ENCODE measurements at places on chromosomes 2 and 18. TPM values are rescaled to one million over a fixed set of nuclear protein-coding genes. Genes with fewer than 3 reads are reported as not detected.

GMCL1 gene
- total RNA-seq, result 6.5 TPM

NETO1 gene
- total RNA-seq, result not detected

CYP27C1 gene
- under 0.01 TPM for total RNA-seq

SCLY gene
- total RNA-seq, result 12.1 TPM

PDCD1 gene
- total RNA-seq, result under 0.01 TPM

ANO7 gene
- total RNA-seq, result 1.0 TPM

POTEC gene
- total RNA-seq, result not detected

POTEI gene
- 0.26 TPM for total RNA-seq

EMX1 gene
- total RNA-seq, result not detected

LRP2 gene
- total RNA-seq, result under 0.01 TPM

CYBRD1 gene
- total RNA-seq, result 22.8 TPM

SIGLEC15 gene
- total RNA-seq, result under 0.01 TPM

TCF4 gene
- 424 TPM for total RNA-seq

DNA sequence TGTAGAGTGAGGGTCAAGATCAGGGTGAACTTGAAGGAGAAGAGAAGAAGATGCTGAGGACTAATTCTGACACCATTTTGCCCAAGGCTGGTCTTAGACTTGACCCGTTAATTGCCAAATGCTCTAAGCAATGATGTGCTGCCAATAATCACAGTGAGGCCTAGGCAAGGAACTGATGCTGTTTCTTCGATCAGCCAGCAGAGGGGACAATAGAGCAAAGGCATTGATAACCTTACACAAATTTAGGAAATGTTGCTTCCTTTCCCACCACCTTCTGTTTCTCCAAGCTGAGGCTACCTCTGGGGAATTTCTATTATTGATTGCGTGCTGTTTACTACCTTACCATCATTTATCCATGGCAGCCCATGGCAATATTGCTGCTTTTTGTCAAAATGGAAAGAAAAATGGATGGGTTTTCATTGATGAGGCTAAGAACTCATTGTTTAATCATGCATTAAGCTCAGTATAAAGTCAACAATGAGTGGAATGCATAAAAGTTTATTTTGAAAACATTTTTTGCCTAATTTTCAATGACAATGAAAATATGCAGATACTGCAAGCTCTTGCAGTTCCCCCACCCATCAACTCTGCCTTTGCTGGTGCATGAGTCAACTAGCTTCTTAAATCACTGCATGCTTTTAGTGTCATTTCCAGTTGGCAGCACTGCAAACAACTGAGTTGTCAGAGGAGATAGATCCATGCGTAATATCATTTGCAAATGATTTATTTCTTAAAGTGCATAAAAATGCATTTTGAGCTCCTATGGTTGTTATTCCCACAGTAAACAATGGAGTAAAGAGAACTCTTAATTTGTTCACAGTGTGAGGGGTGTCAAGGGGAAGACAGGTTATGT lies 116.4 kb upstream of the NYAP2 start:
- DNase-seq, result peak; percentile 22

DNA sequence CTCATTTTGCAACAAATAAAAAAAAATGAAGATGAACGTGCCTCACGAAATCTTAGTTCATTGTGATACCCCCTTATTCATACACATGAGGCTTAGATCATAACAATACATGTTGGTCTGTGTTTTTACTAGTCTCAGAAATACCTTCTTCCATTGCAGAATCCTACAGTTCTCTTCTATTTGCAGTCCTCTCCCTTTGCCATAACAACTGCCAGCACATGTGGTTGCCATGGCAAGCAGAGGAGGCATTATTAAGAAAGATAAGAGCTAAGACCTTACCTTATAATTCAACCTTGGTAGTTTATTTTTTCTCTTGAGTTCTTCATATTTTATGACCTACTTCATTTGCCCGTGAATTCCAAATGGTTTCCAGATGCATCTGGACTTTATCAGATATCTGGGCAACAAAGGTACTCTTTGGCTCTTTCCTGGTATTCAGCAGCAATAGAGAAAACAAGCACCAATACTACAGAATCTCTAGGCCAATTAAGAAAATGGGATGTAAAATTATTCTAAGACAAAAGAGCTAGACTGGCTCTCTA lies 524.0 kb downstream of the CMPK2 start:
- no peak for DNase-seq

DNA sequence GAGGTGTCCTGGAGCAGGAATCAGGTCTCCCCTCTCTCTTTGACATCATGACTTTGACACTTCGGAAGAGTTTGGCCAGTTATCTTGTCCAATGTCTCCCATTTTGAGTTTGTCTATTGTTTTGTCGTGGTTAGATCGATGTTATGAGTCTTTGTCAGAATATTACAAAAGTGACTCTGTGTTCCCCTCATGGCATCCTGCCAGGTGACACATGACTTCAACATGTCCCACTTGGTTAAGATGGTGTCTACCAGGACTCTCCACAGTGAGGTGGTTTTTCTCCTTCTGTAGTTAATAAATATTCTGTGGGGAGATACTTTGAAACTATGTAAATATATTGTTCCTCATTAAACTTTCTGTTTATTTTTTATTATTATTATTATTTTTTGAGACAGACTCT lies 76.6 kb upstream of the BZW1 start:
- DNase-seq, result no peak

DNA sequence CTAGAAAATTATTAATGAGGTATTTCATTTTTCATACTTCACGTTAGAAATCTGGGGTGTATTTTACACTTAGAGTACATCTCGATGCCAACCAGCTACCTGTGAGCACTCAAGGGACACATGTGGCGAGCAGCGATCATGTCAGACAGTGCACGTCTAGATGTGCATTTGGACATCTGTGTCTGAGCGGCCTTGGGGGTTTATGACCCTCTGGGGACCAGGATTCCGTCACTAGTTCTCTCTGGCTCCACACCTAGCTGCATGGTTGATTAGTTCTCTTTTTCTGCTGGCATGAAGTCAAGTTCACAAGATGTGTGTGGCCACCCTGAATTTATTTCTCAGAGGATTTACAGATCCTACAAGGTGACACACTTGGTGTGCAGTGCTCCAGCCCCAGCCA lies 192.2 kb downstream of the TSN start:
- DNase-seq, result no peak

- DNase-seq, result no peak
Observed at GRCh38 chr2:134508391-134508790, 210.4 kb downstream of the TMEM163 start.

- DNase-seq, result peak; percentile 45
Observed at GRCh38 chr2:173555833-173556232, 201.2 kb downstream of the CDCA7 start.

- DNase-seq, result no peak
Observed at GRCh38 chr2:207503234-207503633, 26.5 kb upstream of the CREB1 start.

DNA sequence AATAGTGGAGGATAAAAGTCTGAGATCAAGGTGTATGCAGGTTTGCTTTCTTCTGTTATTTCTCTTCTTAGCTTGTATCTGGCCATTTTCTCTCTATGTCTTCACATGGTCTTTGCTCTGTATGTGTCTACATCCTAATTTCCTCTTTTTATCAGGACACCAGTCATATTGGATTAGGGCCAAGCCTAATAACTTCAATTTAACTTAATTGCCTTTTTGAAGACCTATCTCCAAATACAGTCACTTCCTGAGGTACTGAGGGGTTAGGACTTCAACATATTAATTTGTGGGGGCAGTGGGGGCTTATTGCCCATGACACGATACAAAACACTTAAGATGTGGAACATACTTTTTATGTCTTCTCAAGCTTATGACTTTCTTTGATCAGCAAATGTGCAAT lies 632.9 kb upstream of the CELF4 start:
- DNase-seq, result no peak

DNA sequence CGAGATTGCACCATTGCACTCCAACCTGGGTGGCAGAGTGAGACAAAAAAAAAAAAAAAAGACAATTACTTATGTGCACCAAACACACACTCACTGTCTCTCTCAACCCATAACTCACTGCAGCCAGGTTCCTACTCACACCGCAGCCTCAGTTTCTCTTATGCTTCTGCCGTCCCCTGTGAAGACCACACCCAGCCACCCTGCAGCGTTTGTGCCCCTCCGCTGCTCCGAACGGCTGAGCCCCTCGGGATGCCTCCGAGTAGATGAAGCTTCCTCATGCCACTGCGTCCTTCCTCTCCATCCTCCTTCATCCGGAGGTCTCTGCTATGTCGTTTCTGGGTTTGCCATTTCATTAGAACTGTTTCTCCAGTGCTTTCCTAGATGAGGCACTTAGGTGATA lies 160.1 kb downstream of the TWIST2 start:
- no peak for DNase-seq

DNA sequence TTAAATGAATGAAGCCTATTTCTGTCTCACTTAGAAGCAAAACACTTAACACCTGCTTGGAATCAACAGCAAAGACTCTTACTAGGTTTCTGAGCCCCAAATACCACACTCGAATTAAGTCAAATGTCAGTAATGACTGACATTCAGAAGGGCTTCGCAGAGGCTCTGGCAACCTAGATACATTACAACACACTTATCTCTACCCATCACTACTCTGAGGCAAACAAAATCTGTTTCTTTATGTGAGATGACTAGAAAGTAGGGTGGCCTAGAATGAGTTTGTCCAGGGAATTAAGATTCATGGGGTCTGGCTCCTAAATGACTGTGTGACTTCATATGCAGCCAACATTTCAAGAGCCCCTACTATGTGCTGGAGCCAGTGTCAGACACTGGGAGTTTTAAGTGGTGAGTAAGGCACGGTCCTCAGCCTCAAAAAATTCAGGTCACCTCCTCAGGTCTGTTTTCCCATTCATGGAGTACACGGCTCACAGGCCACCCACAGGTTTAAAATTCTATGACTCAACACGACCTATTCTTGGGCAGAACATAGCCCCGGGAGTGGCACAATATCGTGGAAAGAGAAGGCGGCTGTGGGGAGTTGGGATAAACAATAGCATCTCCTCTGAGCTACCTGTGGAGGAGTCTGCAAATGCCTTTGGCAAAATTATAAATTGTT lies 150.3 kb upstream of the ZFP36L2 start:
- DNase-seq, result no peak

- DNase-seq, result no peak
Observed at GRCh38 chr2:53508667-53509066, 258.9 kb upstream of the CHAC2 start.

DNA sequence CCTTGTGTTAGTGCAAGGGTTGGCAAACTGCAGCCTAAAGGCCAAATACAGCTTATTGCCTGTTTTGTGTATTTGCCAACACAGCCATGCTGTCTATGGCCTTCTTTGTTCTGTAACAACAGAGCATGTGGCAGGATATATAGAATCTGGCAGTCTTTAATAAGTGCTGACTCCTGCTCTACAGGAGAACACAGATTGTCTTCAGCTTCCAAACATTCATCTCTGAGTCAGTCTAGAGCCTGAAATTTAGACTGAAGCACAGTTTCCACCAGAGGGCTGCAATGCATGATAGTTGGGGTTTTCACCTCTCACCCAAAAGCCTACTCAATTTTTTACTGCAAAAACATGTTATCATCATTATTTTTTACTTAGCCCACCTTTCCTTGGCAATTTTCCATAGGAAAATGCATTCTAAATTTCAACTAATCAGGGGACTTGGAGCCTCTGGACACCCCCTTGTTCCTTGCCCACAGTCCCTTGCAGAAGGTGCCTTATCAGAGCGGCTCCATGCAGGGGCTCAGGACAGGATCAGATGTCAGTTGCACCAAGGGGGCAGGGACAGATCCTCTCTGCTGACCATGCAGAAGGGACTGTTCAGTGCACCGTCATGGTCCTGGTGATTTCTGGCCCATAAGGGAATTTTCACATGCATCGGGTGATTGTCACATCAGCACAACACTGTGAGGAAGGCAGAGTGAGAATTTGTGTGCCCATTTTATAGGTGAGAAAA lies 12.4 kb downstream of the IL37 start:
- no peak for DNase-seq

DNA sequence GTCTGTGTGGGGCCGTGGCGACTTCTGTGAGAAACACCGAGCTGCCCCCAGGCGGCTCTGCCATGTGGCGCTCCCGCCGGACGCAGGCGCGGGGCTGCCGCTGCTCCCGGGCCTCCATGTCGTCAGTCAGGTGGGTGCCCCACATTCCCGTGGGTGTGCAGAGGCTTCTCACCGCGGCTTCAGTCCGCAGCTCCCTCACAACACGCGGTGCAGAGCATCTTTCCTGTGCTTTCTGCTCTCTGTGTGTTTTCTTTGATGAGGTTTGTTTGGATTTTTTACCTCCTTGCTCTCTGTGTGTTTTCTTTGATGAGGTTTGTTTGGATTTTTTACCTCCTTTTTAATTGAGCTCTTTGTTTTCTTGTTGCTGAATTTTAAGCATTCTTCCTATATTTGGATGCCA lies 13.0 kb downstream of the AQP12A start:
- no peak for DNase-seq

DNA sequence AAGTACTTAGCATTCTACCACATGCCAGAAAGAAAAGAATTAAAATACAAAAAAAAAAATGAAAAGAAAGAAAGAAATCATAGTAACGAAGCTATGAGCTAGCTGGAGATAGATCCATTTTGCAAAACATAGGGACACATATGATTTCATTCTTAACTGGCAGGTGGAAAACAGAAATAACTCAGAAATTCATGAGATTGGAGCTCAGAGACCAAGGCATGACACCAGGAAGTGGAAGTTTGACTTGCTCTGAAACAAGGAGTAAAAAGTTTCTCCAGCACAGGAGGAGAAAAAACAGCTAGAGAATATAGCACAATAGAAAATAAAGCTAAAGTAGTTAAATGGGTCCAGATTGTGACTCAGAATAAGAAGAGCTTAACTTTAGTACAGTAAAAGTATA lies 278.1 kb downstream of the ZEB2 start:
- no peak for DNase-seq

DNA sequence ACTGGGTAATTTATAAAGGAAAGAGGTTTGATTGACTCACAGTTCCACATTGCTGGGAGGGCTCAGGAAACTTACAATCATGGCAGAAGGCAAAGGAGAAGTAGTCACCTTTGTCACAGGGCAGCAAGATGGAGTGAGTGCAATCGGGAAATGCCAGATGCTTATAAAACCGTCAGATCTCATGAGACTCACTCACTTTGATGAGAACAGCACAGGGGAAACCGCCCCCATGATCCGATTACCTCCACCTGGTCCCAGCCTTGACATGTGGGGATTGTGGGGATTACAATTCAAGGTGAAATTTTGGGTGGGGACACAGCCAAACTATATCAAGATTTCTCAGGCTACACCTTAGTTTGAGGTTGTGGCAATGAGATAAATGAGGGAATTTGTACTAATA lies 54.9 kb downstream of the AKAIN1 start:
- no peak for DNase-seq

DNA sequence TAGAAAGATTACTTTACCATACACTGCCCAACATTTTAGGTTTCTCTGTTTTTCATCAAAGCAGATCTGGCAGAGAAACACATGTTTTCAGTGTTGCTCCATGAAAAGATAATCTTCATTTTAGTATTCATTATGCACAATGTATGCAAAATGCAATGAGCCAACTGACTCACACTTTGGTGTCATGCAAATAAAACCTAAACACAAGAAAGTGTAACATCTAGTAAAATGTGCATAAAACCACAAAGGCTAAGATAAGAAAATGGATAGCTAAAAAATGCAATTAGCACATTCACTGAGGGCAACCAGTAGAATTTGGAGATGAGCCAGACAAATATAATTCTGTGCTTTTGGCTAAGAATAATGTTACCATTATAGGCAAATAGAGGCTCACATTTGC lies 203.5 kb upstream of the UBE2E3 start:
- no peak for DNase-seq

Data from dermis microvascular lymphatic vessel endothelial cell (primary cell).